ENCODE measurements at places on chromosomes 6 and 20. TPM values are rescaled to one million over a fixed set of nuclear protein-coding genes. Genes with fewer than 3 reads are reported as not detected.

Gene MAP7
- total RNA-seq: 0.31 TPM

Gene KCNK15
- total RNA-seq: under 0.01 TPM

Gene LY6G6D
- 1.0 TPM for total RNA-seq

Gene TCF21
- not detected for total RNA-seq

Gene RNF182
- total RNA-seq: not detected

Gene ADAM33
- under 0.01 TPM for total RNA-seq

Gene GSTA2
- total RNA-seq: not detected

Gene ID1
- total RNA-seq: 17.1 TPM

Gene ELOVL4
- 0.73 TPM for total RNA-seq

Gene SPTLC3
- total RNA-seq: 1.0 TPM

Gene TRIM10
- 0.21 TPM for total RNA-seq

Gene STMND1
- total RNA-seq: not detected

Gene PAK5
- not detected for total RNA-seq

Gene DUSP15
- not detected for total RNA-seq

Gene PDE10A
- total RNA-seq: 0.10 TPM

Gene NNAT
- total RNA-seq: not detected
